SW 1271 (cell line): ENCODE measurements at places on chromosomes 12 and 14.
A peak's percentile ranks its signal among the peaks of the same experiment; 100 is the strongest.

GRCh38 chr12:42234970-42235369 is 3.1 kb downstream of the YAF2 start:
- DNase-seq = no peak

GRCh38 chr12:65878540-65878939 is 54.3 kb downstream of the HMGA2 start:
- peak; percentile 42 for DNase-seq

- DNase-seq = no peak
These were observed 45.0 kb upstream of the AMN1 start for GRCh38 chr12:31773867-31774266.

GRCh38 chr14:59278111-59278510 is 89.6 kb downstream of the DAAM1 start:
- DNase-seq = peak; percentile 90

DNA sequence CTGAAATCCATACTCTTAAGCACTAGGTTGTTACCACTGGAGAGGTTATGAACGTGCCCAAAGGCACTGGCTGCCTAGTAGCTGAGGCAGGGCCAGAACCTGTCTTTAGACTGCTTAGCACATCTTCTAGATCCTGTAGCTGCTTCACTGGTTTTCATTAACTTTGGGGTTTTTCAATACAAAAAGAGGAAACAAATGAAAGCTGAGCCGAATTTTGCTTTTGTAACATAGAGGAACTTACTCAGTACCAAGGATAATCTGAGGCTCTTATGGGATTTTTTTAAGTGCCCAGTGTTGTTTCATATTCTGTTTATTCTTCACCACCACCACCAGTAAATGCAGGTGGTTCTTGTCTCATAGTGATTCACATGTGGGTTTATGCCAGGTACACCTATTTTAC is 396.1 kb downstream of the RAD51B start:
- DNase-seq = no peak

- no peak for DNase-seq
These were observed 36.6 kb downstream of the TSPAN9 start for GRCh38 chr12:3113671-3114325.

- no peak for DNase-seq
These were observed 4.9 kb downstream of the AMN start for GRCh38 chr14:102927346-102927877.

DNA sequence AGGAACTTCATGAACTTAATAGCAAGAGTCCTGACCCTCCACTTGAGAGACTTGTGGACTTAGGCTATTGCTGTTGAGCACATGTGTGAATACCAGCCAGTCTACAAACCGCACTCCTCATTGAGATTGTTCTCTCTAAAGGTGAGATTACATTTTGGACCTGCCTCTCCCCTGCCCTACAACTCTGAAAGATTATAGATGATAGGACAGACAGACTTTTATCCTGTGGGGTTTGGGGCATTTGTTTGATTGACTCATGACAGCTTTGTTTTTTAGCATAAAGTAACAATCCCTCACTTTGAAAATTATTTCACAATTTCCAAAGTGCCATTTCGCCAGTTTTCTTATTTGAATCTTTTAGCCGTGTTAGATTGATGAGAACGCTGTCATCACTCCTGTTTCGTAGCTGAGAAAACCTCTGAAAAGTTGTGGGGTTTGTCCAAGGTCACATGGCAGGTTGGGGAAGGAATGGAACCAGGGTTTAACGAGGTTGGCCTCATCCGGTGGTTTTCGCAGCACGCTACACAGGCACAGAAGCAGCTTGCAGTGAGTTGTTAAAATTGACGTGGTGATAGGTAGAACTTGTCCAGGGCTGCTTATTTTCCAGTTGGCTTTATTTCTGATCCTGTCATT is 836 bp downstream of the EVL start:
- no peak for DNase-seq

DNA sequence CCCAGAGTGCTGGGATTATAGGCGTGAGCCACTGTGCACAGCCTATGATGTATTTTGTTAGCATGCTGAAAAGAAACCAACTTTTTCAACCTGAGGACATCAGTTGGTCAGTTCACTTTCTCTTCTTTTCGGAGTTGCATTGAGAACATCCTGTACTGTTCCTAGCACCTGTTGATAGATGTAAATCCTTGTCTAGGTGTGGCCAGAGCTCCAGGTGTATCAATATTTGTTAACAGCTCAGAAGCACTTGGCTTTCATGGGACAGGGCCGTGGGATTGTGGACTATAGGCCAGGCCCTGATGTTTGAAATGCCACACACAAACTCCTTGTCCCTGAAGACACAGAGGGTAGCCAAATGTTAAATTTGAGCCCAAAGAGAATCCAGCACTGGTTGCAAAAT is 14.9 kb downstream of the HCAR2 start:
- DNase-seq = no peak

DNA sequence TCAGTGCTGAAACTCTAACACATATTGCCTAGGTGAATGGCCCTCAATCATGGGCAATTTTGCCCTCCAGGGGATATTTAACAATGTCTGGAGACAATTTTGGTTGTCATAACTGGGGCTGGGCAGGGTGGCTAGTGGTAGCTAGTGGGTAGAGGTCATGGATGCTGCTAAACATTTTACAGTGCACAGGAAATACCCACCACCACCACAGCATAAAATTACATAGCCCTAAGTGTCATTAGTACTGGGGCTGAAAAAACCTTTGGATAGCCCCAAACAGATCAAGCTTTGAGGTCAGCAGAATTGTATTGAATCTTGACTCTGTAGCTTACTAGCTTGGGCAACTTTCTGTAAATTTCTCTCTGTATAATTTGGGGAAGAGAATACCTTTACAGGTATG is 758.0 kb downstream of the BCL11B start:
- no peak for DNase-seq

DNA sequence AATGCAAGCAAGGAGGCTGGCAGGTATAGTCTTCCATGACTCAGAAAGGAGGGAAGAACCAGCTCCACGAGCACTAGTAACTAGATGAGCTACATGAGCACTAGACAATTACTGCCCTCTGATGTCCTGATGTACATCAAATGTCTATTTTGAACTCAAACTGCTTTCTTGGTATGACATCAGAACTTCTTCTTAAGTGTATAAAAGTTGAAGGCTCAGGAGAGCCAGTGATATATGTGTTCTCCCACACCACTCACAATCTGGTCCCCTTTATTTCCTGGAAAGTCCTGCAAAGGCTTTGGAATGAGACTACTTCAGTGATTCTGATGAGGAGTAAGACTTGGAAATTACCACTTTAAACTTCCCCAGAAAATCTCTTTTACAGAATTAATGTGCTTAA is 18.5 kb upstream of the DHRS7 start:
- DNase-seq = no peak

DNA sequence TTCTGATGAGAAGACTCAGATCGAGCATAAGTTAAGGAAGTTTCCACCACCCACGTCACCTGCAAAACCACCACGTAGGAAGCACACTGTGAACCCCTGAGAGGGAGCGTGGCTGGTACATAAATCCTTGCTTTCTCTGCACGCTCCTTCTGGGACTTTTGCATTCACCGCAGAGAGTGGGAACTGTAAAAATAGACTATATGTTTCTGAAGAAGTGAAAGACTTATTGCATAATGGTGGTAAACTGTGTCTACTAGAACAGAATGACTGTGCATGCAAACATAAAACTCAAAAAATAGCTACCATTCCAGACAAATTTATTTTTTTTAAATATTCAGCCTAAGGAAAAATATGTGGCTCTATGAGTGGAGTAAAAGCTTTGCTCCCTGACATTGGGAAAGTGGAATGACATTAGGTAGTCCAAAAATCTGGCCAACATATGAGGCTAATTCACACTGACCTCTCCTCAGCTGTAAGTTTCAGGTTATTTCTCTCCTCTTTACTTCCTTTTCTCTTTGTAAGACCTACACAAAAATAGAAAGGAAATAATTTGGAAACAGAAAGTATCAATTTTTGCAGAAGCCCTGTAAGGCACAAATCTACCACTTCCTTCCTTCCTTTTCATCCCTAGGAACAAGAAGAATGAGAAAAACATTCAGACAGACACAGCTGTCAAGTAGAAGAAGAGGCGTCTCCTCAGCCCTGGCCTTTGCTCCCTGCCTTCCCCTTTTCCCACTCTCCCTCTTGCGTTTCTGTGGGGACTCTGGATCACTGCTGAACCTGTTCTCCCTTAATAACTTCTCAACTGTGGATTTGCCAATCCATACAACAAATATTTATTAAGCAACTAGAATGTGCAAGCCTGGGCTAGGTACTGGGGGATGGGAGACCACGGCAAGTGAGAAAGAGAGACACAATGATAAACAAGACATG is 264.3 kb upstream of the FOXN3 start:
- no peak for DNase-seq

- no peak for DNase-seq
These were observed 119.2 kb upstream of the SCAF11 start for GRCh38 chr12:46109343-46110222.

GRCh38 chr14:92783813-92784431 is 10.2 kb upstream of the GOLGA5 start:
- peak; percentile 78 for DNase-seq

DNA sequence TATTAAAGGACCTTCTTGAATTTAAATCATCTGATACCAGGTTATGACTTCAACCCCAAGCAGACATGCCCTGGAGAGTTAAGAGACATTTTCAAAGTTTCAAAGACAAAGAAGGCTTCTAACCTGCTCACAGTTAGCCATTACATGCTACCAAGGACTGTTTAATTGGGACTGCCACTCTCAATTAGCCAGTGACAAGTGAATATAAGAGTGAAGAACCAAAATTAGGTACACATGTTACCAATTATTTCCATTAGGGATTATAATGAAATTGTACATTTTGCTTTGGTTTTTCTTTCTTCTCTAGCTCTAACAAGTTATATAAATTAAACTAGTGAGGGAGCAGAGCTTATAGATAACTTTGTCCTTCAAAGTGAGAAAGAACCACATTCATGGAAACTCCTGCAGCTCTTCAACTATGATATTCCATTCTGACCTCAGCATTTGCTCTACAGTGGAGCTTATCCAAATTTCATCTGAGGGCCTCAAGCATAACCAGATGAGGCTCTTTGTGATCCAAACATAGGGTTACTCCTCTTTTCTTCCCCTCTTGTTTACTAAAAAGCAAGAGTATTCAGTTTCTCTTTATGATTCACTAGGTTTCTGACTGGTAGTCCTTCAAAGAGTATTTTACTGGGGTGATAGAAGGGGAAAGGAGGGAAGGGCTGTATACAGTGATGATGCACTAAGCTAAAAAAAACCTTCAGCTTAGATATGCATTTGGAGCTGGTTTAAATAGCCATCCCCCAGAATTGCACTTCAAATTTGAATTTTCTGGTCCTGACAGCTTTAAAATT is 91.3 kb downstream of the DUSP6 start:
- DNase-seq = no peak

DNA sequence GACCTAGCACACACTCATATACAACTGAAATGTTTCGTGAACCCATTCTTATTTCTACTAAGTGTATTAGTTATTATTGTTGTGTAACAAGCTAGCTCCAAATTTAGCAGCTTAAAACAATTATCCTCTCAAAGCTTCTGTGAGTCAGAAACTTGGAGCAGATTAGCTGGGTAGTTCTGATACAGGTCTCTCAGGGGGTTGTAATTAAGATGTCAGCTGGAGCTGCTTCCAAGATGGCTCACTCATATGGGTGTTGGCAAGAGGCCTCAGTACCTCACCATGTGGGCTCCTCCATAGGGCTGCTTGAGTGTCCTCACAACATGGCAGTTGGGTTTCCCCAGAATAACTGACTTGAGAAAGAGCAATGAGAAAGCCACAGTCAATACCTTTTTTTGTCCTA is 9.8 kb downstream of the GPR135 start:
- no peak for DNase-seq
